Activated naive CD4-positive, alpha-beta T cell treated with anti-CD3 and anti-CD28 coated beads, Interleukin-2, amount 50 U/mL, for 72 hours (primary cell): ENCODE measurements at places on chromosomes 5 and 9.

GRCh38 chr9:11320989-11321388 is 708.2 kb upstream of the PTPRD start:
- DNase-seq = no peak

- DNase-seq = no peak
Observed at GRCh38 chr5:146001544-146002190, 65.3 kb downstream of the SH3RF2 start.

- DNase-seq = no peak
Observed at GRCh38 chr9:91677331-91677730, 253.7 kb upstream of the NFIL3 start.

GRCh38 chr9:108850293-108850897 is 5.4 kb downstream of the ACTL7B start:
- DNase-seq = no peak

GRCh38 chr5:143054480-143054941 is 284.3 kb downstream of the ARHGAP26 start:
- DNase-seq = no peak

GRCh38 chr9:113341712-113342410 is 1.8 kb upstream of the WDR31 start:
- no peak for DNase-seq

DNA sequence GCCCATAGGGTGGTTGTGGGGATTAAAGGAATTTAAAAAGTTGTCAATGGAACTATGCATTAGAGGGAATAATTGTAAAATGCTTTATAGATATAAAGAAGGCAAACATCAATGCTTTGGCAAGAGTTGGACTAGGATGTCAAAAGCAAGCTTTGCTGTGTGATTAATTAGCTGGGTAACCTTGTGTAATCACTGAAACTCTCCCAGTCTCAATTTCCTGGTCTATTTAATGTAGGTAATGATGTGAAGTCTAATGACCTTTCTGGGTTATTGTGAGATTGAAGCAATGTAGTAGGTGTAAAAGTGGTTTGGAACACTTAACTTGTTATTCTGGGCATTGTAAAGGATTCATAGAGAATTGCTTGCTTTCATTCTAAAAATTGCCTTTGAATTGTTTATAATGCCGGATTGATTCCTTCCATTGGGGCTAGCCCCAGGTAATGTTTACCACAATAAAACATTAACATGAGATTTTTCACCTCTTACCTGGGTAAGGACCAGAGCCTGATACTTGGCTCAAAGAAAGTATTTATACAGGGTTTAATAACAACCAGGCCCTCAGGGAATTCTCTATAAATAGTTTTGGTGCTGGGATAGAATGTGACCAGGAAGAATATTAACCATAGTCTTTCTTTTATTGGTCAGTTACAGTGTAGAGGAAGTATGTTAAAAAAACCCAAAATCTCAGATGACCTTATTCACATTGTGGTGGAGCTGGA is 30.0 kb upstream of the CLINT1 start:
- DNase-seq = no peak

GRCh38 chr5:112823656-112824055 is 37.4 kb upstream of the SRP19 start:
- no peak for DNase-seq

- no peak for DNase-seq
Observed at GRCh38 chr5:135628771-135629563, 50.2 kb upstream of the CXCL14 start.

GRCh38 chr9:69632768-69633167 is 39.4 kb downstream of the APBA1 start:
- no peak for DNase-seq

GRCh38 chr9:34985311-34985899 is 4.1 kb upstream of the DNAJB5 start:
- peak; percentile 69 for DNase-seq

DNA sequence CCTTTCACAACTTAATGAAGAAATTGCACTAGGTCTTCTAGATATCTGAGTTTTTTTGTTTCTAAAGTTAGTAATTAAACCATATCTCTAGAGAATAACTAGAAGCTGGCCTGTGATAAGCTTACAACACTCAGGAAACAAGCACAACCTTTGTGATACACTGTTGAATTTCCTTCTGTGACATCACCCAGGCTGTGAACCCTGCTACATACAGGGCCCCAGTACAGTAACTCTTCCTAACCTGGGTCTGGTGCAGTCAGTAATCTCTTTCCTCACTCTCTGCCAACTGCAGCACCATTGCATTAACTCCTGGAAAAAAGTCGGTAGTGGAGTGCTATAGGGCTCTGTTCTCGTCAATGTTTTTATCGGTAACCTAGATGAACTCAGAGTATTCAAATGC is 10.6 kb upstream of the IGFBPL1 start:
- no peak for DNase-seq

- DNase-seq = no peak
Observed at GRCh38 chr9:113219969-113220368, 1.1 kb downstream of the FKBP15 start.

DNA sequence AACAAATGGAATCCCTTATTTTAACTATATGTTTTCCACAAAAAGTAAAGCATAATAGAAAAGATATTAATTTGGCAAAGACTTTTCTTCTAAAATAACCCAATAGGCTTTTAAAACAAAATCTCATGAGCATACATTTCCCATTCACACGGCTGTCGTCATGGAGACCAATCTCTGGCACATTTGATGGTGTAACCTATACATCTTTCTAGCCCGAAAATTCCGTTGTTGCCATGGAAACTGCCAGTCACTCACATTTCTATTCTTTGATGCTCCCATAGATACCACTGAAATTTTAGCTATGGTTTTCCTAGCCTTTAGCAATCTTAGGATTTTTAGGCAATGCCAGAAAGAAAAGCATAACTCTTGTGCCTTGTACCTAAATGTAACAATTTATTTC is 262.9 kb upstream of the TRPM3 start:
- no peak for DNase-seq

- DNase-seq = no peak
Observed at GRCh38 chr5:87705876-87706275, 293.1 kb upstream of the CCNH start.

GRCh38 chr5:10059980-10060379 is 189.7 kb downstream of the ATPSCKMT start:
- no peak for DNase-seq

DNA sequence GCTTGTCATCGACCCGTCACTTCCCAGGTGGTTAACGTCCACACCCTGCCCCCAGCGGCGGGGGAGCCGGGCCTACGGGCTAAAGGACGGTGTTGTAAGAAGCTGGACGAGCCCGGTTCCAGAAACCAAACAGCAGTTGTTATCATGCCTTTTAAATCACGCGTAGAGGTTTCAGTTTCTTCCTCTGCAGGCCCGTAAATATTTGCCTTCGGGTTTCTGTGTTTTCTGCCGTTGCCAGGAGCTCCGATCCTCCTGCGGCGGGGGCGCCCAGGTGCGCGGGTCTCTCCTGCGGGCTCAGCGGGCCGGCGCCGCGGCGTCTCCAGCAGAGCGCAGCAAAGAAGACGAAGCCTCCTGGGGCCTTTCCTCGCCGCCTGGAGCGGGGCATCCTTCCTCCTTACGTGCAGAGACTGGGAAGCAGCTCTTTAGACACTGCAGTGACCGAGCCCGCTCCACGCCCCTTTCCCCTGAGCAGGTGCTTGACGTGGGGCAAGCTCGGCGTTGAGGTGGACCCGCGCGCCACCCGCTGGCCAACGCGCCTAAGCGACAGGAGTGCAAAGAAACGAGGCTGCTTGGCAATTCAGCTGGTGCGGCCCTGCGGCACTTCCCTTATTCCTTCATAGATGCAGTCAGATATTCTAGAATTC is 21.8 kb upstream of the TTC1 start:
- peak; percentile 68 for DNase-seq

DNA sequence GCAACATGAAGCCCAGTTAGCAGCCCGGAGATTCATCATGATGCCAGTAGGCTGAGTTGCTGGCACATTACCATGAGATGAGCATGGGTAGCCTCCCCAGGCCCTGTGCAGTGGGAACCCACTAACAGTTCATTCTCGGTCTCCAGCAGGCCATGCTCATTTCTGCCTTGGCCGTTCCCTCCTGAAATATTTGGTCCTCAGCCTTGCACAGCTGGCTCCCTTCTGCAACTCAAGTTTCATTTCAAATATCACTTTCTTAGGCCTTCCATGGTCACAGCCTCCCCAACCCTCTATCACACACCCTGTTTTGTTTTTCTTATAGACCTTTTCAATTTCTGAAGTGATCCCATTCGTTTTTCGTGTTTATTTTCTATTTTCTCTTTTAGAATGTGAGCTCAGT is 125.4 kb upstream of the VLDLR start:
- DNase-seq = no peak

DNA sequence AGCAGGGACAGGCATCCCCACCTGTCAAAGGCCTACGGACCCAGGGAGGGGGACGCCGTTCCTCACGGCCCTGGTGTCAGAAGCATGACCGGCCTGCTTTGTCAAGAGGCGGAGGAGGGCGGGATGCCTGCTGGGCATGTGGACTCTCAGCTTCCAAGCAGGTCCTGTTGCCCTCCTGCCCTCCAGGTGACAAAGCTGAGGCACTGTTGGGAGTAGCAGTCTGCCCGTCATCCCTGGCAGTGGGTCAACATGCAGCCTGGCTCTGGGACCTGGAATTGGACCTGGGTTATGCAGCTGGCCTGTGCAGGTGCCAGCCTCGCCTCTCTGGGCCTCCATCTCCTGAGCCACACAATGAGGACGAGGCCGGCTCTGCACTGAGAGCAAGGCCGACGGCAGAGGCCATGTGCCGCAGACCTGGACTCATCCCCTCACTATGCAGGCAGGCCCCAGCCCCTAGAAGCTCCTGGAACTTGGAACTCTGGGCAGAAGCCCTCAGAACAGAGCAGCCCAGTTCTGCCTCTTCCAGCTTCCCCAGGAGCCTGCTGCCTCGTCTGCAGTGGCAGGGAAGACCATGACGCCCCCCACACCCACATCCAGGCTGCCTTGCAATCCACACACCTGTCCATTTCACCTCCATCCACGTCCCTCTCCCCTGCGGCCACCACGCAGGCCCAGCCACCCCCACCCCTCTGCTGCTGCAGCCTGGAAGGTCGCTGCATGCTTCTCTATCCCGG is 20.8 kb upstream of the FCN1 start:
- no peak for DNase-seq

DNA sequence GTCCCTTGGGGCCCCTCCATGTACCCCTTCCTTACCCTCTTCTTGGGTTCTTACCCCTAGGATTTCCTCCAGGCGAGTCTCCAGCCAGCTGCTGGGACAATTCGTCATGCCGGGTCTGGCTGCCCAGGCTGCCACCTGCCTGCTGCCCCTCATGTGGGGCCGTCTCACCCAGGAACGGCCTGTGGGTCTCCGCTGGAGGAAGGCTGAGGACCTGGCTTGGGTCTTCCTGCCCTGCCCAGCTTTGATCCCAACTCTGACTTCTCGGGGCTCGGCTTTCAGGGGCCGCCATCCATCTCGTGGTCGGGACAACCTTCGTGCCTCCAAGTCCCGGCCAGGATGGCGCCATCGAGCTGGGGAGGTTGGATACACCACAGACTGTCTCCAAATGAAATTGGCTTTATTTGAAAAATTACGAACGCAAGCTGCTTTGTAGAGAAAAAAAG is 38.1 kb downstream of the HMCN2 start:
- DNase-seq = no peak

DNA sequence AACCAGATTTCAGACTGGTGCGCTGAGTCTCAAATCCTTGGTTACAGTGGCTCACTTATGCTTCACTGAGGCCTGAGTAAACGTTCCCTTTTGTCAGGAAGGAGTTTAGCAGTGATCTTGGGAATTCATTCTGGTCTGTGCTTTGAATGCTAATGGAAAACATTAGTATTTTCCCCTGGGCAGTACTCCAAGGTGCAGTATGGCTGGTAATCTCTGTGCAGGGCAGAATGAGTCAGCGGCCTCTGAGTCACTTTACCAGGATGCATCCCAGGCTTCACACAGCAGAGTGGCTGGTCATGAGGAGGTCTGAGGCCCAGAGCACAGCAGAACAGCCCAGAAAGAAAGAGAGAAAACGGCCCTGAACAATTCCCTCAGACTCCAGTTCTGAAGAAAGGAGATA is 54.0 kb downstream of the PCA3 start:
- DNase-seq = no peak

DNA sequence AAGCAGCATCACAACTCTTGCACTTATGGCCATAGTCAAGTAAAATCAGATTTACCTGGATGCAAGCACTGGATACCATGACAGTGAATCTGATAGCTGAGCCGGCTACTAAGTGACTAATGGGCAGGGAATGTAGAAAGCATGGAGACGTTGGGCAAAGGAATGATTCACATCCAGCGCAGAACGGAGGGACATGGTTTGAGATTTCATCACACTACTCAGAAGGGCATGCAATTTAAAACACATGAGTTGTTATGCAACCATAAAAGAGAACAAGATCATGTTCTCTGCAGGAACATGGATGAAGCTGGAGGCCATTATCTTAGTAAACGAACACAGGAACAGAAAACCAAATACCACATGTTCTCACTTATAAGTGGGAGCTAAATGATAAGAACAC is 169.1 kb upstream of the PIK3R1 start:
- no peak for DNase-seq

GRCh38 chr5:6162175-6162574 is 216.2 kb downstream of the MED10 start:
- DNase-seq = no peak

DNA sequence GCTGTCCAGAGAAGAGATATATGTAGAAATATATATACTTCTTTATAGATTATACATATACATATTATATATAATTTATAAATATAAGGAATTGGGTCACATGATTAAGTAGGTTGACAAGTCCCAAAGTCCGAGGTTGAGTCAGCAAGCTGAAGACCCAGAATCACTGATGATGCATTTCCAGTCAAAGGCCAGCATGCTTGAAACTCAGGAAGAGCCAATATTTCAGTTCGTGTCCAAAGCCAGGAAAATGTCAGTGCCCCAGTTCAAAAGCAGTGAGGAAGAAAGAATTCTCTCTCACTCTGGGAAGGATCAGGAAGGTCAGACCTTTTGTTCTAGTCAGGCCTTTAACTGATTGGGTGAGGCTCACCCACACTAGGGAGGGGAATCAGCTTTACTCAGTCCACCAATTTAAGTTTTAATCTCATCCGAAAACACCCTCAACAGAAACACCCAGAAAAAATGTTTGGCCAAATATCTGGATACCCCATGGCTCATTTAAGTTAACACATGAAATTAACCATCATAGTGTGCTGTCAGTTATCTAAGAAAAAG is 42.0 kb upstream of the LVRN start:
- DNase-seq = no peak

- no peak for DNase-seq
Observed at GRCh38 chr9:22863106-22863505, 416.5 kb downstream of the DMRTA1 start.

- DNase-seq = no peak
Observed at GRCh38 chr5:122112063-122112462, 17.3 kb upstream of the ZNF474 start.

GRCh38 chr5:138603249-138603920 is 28.2 kb upstream of the HSPA9 start:
- peak; percentile 23 for DNase-seq

GRCh38 chr5:107821288-107821687 is 150.6 kb upstream of the EFNA5 start:
- DNase-seq = no peak

DNA sequence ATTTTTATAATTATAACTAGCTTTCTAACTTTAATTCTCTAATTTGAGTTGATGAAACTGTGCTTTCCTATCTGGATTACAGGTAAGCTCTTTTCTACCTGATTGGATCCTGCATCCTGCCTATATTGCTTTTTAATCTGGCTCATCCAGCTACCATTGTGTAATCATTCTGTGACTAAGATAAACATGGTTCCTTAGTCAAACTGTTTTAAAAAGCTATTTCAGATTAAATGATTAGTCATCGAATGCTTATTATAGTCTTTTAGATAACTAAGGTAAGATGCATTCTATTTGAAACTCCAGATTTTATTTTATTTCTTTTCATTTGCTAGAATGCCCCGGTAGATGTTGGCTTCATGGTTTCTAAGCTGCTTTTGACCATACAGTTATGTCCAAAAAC is 50.7 kb downstream of the ICE1 start:
- DNase-seq = no peak
